ENCODE measurements at places on chromosomes 16 and 17.

DNA sequence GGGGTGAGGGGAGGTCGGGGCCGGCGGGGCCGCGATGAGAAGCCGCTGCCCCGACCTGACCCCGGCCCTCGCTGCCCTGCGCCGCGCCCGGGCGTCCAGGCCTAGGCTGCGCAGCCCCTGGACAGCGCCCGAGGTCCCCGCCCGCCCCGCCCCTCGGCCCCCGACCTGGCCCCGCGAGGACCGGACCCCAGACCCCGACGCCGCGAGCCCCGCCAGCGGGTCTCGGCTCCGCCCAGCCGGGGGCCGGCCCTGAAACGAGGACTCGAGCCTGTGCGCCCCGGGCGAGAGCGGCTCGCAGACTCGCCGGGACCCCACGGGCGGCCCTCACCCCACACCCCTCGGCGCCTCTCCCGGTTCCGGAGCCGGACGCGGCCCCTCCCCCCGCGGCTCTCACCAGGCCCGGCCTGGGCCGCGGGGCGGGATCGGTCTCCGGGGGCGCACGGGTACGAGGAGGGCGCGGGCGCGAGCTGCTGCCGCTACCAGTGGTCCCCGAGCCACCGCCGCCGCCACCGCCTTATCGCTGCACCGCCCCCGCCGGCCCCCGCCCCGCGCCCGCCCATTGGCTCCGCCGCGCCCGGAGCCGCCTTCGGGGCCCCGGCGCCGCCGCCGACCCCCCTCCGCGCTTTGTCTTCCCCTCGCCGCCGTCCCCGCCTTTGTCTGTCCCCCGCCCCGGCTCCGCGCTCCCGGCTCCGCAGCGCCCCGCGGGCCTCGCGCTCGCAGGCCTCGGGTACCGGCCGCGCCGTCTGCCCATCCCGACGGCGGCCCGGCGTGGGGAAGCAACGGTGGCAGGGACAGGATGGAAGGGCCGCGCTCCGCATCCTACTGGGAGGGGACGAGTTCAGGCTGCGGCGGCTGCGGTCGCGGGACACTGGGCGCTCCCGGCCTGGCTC, at the start of gene LIMD2:
Gene LIMD2, minus strand, starts transcription at position 488 of the 890 bp plus-strand sequence. CDS start 827 bp downstream, outside the sequence.
- peaks cover 63% of the 10 kb centered on the region for H3K4me1 ChIP-seq
- peaks cover 10% of the 10 kb centered on the region for H3K36me3 ChIP-seq
- peak within 1 kb of the TSS; percentile 88 for H3K27ac ChIP-seq
- H3K27me3 ChIP-seq = no peaks in the 10 kb centered on the region

- no peaks in the 10 kb centered on the region for H3K27me3 ChIP-seq
- no peak for DNase-seq
Observed at GRCh38 chr16:70703041-70703834, 17.4 kb upstream of the MTSS2 start.

DNA sequence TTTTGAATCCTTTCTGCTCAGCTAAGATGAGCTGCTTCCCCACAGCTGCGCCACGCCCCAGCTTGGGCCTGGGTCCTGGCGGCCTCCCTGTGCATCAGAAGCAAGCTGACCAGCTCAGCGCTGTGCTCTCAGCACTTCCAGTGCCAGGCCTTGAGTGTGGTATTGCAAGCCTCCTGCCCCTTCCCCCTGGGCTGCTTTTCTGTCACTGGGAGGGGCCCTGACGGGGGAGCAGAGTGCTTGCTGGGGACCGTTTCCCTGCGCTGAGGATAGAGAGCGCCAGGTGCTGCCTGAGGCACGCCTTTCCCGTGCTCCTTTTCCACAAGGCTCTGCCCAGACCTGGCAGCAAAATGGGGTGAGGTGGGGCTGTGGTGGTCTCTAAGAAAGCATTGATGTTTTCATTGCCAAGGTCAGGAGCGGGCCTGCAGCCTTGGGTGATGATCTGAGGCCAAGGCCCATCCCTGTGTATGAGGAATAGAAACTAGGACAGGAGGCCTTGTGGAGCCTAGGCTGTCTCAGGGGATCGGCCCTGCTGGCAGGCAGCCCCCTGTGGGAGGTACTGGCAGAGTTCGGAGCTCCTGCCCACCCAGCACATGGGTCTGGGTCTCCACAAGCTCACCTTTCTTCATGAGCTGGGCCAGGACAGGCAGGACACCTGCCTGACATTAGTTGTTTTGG, 29.7 kb downstream of the POLR3E start:
- peaks cover 2% of the 10 kb centered on the region for H3K4me1 ChIP-seq
- no peak for DNase-seq
- no peak overlapping the region for H3K4me3 ChIP-seq
- H3K27ac ChIP-seq = no peak overlapping the region

DNA sequence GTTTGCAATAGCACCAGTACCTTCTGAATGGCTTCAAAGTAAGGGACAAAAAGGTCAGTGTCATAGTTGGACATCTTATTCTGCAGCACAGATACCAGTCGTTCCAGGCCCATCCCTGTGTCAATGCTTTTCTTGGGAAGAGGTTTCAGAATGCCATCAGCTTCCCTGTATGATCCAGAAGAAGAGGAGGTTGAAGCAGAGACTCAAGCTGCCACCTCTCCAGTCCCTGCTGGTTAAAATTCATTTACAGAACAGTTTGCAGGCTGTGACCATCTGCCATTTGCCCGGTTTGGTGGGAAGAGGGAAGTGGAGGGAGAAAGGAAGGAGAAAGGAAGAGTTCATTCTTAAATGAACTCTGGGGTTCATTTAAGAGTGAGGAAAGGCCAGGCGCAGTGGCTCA, 18.4 kb upstream of the EXOSC6 start:
- H3K27ac ChIP-seq = no peak overlapping the region
- no peak for DNase-seq
- no peak overlapping the region for H3K4me3 ChIP-seq
- no peaks in the 10 kb centered on the region for H3K27me3 ChIP-seq

- no peaks in the 10 kb centered on the region for H3K27me3 ChIP-seq
- no peaks in the 10 kb centered on the region for H3K4me1 ChIP-seq
Observed at GRCh38 chr17:61967729-61968128, 39.9 kb upstream of the INTS2 start.

- H3K27ac ChIP-seq = no peak overlapping the region
- peaks cover 67% of the 10 kb centered on the region for H3K4me1 ChIP-seq
- peaks cover 5% of the 10 kb centered on the region for H3K36me3 ChIP-seq
- H3K27me3 ChIP-seq = no peaks in the 10 kb centered on the region
- no peak for DNase-seq
- no peak overlapping the region for H3K4me3 ChIP-seq
Observed at GRCh38 chr17:65039336-65039988, 17.1 kb downstream of the GNA13 start.

GRCh38 chr16:55275167-55275566, 48.8 kb upstream of the IRX6 start:
- no peak for DNase-seq
- H3K4me1 ChIP-seq = no peaks in the 10 kb centered on the region
- no peak overlapping the region for H3K4me3 ChIP-seq
- H3K27ac ChIP-seq = no peak overlapping the region

GRCh38 chr17:46194393-46195216, 1.4 kb upstream of the KANSL1 start:
- peak overlapping the region; percentile 87 for H3K4me3 ChIP-seq
- DNase-seq = no peak
- H3K27me3 ChIP-seq = no peaks in the 10 kb centered on the region
- peaks cover 18% of the 10 kb centered on the region for H3K4me1 ChIP-seq
- peaks cover 4% of the 10 kb centered on the region for H3K36me3 ChIP-seq
- H3K27ac ChIP-seq = peak overlapping the region; percentile 100

- DNase-seq = no peak
- no peaks in the 10 kb centered on the region for H3K36me3 ChIP-seq
- H3K4me1 ChIP-seq = peaks cover 10% of the 10 kb centered on the region
- no peak overlapping the region for H3K27ac ChIP-seq
Observed at GRCh38 chr16:50808929-50809538, 67.1 kb downstream of the CYLD start.

GRCh38 chr16:66403531-66404145, 23.5 kb upstream of the BEAN1 start:
- H3K4me1 ChIP-seq = peaks cover 17% of the 10 kb centered on the region
- H3K36me3 ChIP-seq = peaks cover 45% of the 10 kb centered on the region
- no peak for DNase-seq
- no peak overlapping the region for H3K27ac ChIP-seq

- H3K36me3 ChIP-seq = no peaks in the 10 kb centered on the region
- no peaks in the 10 kb centered on the region for H3K27me3 ChIP-seq
- no peak overlapping the region for H3K27ac ChIP-seq
- H3K4me3 ChIP-seq = no peak overlapping the region
- H3K4me1 ChIP-seq = peaks cover 70% of the 10 kb centered on the region
- DNase-seq = no peak
Observed at GRCh38 chr16:53771655-53772497, 67.9 kb downstream of the FTO start.

GRCh38 chr17:14004927-14005620, 64.2 kb upstream of the COX10 start:
- H3K4me3 ChIP-seq = no peak overlapping the region
- no peak for DNase-seq
- H3K27me3 ChIP-seq = no peaks in the 10 kb centered on the region

- H3K27ac ChIP-seq = no peak overlapping the region
- H3K36me3 ChIP-seq = peaks cover 75% of the 10 kb centered on the region
- DNase-seq = peak; percentile 16
- no peaks in the 10 kb centered on the region for H3K4me1 ChIP-seq
- H3K27me3 ChIP-seq = no peaks in the 10 kb centered on the region
Observed at GRCh38 chr17:82930043-82930923, 90.5 kb upstream of the ZNF750 start.

DNA sequence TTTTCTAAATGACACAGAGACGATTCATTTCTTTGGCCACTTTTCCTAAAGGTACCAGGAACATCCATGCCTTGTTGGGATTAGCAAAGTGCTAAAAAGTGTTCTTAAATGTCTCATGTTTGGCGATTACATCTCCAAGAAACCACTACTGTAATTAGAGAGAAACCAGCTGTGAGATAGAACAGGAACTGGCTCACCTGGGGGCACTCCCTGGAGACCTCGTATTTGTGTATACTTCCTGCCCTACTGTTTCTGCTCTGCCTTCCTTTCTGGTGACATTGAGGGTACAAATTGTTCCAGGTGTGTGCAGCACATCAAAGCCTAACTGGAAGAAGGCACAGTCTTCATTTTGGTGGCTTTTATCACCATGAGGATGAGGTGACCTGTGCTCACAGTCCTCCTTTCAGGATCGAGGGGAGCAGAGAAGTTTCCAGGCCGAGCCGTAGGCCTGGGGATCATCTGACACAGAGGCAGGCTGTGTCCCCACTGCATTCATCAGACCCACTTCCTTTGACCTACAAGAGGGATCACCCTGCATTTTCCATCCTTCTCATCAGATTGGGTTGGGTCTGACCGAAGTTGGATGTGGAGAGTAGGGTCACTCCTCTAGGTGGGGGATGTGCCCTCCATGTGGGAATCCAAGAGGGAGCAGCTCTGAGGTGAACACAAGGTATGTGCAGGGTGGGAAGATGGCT, 23.7 kb downstream of the CCL4 start:
- no peak overlapping the region for H3K27ac ChIP-seq
- H3K4me3 ChIP-seq = no peak overlapping the region
- no peak for DNase-seq
- H3K36me3 ChIP-seq = no peaks in the 10 kb centered on the region

DNA sequence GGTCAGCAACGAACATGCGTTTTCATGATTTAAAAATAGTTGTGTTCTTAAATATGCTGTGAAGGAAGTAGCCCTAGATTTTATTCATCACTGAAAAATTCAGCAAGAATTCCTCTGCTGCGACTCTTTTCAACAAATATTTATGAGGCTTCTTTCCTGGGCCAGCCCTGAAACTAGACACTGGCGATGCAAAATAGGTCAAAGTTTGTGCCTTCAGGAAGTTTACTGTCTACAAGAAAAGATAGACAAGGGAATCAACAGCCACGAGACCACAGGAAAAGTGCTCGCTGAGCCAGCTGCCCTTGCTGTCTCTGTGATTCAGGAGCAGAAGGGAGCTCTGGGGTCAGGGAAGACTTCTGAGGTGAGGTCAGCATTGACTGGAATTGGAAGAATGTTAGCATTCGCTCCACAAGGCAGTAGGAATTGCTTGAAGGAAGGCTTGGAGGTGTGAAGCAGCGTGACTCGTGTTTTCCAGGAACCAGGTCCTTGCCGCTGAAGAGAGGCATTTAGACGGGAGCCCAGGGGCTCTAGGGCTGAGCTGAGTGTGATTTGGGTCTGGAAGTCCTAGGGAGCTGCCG, 1.9 kb upstream of the RPL26 start:
- no peak overlapping the region for H3K4me3 ChIP-seq
- H3K36me3 ChIP-seq = peaks cover 21% of the 10 kb centered on the region
- peaks cover 37% of the 10 kb centered on the region for H3K4me1 ChIP-seq
- no peaks in the 10 kb centered on the region for H3K27me3 ChIP-seq
- no peak for DNase-seq
- peak overlapping the region; percentile 4 for H3K27ac ChIP-seq

DNA sequence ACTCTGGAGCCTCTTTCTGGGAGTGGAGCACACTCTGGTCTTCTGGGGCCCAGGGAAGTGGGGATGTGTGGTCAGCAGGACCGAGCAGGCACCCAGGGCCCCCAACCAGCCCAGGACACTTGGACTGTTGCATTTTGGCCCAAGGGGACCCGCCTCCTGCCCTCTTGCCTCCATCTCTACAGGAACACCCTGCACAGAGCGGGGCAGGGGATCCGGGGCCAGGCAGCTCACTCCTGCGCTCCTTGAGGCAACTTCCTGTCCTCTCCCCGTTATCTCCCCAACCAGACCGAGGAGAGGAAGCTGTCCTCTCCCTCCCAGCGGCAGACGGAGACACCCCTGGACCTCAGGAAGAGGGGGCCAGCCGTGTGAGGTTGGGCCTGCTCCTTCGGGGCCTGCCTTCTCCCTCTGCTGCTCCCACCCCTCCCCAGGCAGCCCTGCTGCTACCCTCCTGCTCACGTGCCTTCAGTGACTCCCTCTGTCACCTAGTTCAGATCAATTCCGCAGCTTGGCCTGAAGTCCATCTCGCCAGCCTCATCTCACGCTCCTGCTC, 10.0 kb upstream of the ATP2A3 start:
- no peak for DNase-seq
- H3K4me3 ChIP-seq = no peak overlapping the region
- no peaks in the 10 kb centered on the region for H3K27me3 ChIP-seq
- H3K36me3 ChIP-seq = no peaks in the 10 kb centered on the region

- no peaks in the 10 kb centered on the region for H3K27me3 ChIP-seq
- no peak overlapping the region for H3K4me3 ChIP-seq
- peaks cover 10% of the 10 kb centered on the region for H3K36me3 ChIP-seq
- H3K4me1 ChIP-seq = peaks cover 4% of the 10 kb centered on the region
- H3K27ac ChIP-seq = no peak overlapping the region
Observed at GRCh38 chr16:57519796-57520360, 16.5 kb downstream of the CCDC102A start.

DNA sequence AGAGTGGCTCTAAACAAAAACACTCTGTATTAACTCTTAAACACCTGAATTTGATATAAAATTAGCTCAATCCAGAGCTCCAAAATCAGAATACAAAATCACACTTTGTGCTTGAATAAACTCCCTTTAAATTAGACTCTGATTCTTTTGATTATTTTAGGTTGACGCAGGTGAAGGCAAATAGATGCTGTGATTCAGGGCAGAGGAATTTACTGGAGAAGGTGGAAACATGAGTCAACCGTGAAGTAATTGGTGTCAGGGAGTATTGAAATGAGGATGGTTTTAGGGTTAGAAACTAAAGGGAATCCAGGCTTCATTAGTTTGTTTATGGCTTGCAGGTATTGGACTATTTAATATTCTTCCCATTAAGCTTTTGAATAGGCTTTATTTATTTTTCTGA, 37.1 kb upstream of the TEKT1 start:
- no peaks in the 10 kb centered on the region for H3K27me3 ChIP-seq
- no peak for DNase-seq
- H3K27ac ChIP-seq = no peak overlapping the region
- no peaks in the 10 kb centered on the region for H3K36me3 ChIP-seq
- H3K4me3 ChIP-seq = no peak overlapping the region
